ENCODE measurements at places on chromosomes 2 and 18.
A peak's percentile ranks its signal among the peaks of the same experiment; 100 is the strongest.

DNA sequence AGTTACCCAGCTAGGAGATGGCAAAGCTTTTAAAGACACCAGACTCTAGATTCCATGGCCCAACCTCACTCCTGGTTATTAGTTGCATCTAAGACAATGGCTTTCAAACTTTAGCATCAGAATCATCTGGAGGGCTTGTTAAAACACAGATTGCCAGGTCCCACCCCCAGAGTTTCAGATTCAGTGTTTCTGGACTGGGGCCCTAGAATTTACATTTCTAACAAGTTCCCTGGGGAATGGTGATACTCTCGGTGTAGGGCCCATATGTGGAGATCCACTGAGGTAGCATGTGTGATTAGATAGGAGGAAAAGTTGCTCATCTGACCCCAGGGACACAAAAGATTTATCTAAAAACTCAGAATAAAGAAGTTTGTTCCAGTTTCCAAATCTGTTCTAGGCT is 14.5 kb upstream of the TTR start:
- no peak for DNase-seq

- DNase-seq: no peak
These were observed 26.8 kb downstream of the AAK1 start for GRCh38 chr2:69616755-69617154.

GRCh38 chr18:23573626-23574431 is 12.5 kb downstream of the NPC1 start:
- DNase-seq: peak; percentile 72

DNA sequence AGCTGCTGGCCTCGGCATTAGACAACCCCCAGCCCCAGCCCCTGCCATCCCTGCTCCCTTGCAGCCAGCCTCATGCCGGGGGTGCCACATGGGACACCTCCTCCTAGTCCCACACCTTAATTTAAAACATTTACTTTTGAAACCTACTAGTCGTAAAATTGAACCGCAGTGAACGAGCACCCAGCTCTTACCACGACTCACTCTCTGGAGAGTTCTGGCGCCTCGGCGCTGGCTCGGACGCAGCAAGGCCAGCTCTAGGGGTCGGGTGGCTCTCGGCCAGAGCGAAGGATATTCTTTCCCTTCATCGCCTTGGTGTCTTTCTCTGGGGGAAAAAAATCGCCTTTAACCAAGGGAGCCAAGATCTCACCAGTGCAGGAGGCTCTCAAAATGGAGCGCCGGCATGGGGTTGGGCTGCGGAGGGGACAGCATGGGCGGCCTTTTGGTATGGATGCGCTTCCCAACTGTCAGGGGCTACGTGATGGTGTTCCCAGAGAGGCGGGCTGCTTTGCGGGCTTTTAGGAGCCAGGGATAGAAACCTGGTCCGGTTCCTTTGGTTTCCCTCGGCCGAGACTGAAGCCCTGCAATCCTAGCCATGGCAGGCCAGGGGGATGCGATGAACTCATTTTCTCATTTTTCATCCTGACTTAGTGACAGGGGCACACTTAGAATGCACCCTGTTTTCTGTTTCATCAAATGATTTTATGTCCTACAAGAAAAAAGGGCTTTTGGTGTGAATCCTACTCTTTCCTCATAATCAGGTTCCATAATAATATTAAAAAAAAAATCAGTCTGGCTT is 2.0 kb downstream of the HPCAL1 start:
- DNase-seq: no peak

- DNase-seq: peak; percentile 63
These were observed 542 bp upstream of the CNNM3 start for GRCh38 chr2:96815326-96816126.

- DNase-seq: no peak
These were observed 74.1 kb downstream of the FARP2 start for GRCh38 chr2:241430178-241430577.

DNA sequence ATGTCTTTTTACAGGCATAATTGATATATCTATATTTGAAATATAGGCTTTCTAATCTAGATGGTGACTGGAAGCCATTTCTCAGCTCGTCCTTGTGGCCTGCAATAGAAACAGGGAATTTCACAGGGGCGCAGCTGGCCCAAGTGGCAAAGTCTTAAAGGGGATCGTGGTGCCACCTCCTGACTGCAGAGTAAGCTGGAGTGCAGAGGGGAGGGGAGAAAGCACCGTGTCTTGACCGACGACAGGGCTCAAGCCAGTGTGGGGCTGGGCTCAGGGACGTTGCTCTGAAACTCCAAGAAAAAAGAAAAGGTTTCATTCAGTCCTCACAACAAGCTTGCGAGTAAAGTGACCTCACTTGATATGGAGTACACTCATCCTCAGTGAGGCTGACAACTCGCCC is 255.1 kb downstream of the DCDC2C start:
- DNase-seq: no peak

DNA sequence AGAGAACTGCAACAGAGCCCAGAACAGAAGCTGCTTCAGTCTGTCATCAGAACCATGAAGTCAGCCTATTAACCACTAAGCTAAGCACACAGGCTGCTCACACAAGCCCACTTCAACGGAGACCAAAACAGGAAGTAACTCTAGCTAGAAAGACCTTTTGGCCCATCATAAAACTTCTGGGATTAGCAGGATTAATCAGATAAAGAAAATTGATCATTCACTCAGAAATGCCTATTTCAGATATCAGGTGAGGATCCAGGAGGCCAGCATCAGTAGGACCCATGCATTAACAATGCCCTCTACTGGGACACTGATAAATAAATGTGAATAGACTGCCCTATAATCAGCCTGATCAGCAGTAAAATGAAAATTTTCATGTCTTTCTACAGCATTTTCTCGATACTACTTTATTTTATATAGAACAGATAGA is 101.4 kb downstream of the WDPCP start:
- no peak for DNase-seq

DNA sequence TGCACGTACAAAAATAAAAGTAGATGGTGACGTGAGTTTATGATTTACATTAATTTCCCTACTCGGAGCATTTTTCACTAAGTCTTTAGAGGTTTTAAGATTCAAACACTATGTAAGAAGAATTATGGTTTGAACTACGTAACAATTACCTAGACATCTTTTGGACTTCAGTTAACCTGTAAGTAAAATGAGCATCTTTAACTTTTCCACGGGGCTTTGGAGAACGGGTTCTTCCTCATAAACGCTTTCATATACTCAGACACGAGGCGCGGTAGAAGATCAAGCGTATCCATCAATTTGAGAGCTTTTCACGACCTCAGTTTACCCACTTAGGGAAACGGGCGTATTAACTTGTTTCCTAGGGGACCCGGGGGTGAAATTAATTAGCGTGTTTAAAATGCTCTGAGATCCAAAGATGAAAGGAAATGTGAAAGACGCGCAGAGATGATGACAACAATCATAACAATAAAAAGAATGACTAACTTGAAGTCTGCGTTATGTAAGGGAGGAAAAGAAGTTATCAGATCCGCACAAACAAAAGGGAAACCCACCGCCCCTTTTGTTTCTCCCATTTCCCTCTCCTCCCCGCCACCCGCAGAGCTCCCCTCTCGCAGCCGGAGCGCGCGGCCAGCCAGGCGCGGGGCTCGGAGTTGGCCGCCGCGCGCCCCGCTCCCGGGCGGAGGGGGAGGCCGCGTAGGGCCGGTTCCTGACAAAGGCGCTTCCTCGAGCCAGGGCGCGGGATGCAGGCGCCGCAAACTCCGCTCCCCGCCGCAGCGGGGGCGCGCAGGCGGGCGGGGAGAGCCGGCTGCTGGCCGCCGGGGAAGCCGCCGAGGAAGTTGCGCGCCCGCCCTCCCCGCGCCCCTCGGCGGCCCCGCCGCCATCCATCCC is 807 bp downstream of the PELI1 start:
- peak; percentile 34 for DNase-seq

DNA sequence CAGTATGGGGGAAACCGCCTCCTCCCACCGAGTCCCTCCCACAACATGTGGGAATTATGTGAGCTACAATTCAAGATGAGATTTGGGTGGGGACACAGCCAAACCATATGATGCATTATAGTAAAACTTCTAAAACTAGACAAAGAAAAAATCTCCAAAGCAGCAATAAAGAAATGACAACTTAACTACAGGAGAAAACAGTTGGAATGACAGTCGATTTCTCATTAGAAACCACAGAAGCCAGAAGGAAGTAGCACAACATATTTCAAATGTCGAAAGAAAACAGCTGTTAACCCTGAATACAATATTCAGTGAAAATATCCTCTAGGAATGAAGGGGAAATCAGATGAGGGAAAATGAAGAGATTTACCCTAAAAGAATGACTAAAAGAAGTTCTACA is 53.5 kb upstream of the TCF4 start:
- peak; percentile 40 for DNase-seq

DNA sequence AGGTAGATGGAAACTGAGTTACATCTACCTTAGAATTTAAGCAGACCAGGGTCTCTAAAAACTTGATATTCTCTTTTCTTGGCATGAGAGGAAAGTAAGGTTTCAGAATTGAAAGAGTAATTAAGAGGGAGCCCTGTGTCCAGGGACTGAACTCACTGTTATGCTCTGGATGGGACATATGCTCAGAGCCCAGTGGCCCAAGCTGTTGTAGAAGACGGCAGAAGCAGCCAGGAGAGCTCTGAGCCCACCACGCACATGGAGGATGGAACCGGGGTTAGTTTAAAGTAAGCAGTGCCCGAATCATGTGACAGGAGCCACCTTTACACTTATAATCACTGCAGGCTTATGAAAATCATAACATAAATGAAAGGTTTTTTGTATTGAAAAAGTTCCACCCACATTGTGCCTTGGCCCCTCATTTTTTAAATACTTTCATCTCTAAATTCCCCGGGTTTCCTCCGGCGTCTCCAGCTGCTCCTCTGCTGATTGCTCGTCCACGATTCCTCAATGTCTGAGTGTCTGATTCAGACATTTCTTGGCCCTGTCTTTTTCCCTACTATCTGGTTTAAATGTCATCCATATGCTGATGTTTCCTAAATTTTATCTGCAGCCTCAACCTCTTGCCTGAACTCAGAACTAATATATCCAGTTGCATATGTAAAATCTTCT is 36.1 kb upstream of the SPTBN1 start:
- no peak for DNase-seq

GRCh38 chr2:197159661-197160211 is 150.8 kb downstream of the ANKRD44 start:
- peak; percentile 85 for DNase-seq

GRCh38 chr18:40326985-40327384 is 1628.0 kb upstream of the PIK3C3 start:
- no peak for DNase-seq

DNA sequence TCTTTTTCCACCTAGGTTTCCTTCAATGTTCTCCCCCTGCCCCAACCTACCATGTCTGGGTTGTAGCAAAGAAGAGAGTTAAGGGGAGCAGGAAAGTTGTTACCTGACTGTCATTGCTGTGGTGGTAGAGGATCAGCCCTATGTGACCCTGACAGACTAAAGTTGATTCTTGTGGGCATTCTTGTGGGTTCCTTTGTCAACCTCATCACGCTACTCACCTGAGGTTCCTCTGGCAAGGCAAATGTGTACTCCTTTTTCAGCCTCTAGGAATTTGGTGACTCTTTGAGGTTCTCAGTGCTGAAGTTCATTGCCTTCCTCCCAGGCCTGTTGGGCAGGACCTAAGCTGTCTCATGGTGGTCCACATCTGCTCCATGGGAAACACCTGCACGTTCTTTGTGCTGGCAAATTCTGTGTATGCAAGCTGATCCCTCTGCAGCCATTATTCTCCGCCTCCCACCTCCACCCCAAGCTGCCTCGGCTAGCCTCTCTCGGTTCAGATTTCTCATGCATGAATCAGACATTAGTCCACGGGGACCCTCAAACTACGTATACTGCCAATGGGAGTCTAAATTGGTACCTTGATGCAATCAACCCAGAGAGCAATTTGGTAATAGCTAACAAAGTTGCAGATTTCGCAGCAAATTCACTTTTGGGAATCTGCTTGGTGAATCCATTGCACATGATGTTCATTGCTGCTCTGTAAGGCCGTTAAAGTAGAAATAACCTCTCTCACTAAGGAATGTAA is 1.5 kb upstream of the GMCL1 start:
- DNase-seq: no peak

- peak; percentile 87 for DNase-seq
These were observed 45.6 kb downstream of the SESTD1 start for GRCh38 chr2:179218848-179219594.

DNA sequence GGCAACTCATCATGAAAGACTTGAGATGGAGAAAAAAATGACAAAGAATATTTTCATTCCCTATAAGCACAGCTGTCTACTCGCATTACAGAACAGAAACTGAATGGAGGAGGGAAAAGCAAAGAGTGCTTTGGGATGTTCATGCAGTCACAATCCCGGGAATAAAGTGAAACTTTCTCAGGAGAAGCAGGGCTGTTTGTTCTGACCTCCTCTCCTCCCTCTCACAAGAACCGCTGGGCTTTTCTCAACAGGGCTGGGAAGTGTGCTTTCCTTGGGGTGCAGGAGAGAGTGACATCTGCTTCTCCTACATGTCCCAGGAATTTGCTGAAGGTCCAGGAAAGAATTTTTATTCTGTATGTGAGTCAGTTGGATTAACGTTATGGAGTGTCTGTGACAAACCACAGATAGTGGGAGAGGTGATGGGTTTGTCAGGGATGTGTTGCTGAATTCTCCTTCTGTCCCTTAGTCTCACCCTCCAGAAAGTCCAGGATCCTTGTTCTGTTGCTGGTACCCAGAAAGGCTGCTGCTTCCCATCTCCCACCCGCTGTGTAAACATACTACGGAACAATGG is 125.6 kb downstream of the HRH4 start:
- no peak for DNase-seq

GRCh38 chr2:191038241-191038725 is 24.3 kb upstream of the STAT1 start:
- peak; percentile 80 for DNase-seq

DNA sequence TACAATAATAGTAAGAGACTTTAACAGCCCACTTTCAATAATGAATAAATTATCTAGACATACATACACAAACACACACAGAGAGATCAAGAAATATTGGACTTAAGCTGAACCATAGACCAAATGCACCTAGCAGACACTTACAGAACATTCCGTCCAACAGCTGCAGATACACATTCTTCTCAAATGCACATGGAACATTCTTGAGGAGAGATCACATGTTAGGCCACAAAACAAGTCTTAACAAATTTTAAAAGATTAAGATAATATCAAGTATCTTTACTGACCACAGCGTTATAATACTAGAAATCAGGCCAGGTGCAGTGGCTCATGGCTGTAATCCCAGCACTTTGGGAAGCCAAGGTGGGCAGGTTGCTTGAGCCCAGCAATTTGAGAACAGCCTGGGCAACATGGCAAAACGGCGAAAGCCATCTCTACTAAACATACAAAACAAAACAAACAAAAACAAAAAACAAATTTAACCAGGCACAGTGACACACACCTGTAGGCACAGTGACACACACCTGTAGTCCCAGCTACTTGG is 7.4 kb downstream of the CERKL start:
- DNase-seq: no peak

DNA sequence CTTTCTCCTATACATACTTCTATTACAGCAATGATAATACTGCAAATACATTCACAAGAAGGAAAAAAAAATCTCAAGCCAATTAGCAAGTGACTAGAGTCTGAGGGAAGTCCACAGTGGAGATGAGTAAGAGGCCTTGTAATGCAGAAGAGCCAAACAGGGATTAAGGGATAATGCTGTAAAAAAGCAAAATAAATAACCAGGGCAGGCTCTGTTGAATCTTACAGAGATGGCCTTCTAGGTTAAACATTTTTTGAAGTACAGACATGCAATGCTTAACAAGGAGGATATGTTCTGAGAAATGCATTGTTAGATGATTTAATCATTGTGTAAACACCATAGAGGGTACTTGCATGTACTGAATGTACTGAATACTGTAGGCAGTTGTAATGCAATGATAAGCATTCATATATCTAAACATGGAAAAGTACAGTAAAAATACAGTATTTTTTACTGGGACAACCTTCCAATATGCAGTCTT is 122.1 kb upstream of the RMDN2 start:
- peak; percentile 99 for DNase-seq

GRCh38 chr18:27449104-27449503 is 264.0 kb upstream of the CHST9 start:
- DNase-seq: no peak
